Stimulated activated CD8-positive, alpha-beta memory T cell treated with anti-CD3 and anti-CD28 coated beads, Interleukin-15, amount 100 ng/mL, for 4 hours (primary cell): ENCODE measurements at places on chromosomes 11 and 22.

DNA sequence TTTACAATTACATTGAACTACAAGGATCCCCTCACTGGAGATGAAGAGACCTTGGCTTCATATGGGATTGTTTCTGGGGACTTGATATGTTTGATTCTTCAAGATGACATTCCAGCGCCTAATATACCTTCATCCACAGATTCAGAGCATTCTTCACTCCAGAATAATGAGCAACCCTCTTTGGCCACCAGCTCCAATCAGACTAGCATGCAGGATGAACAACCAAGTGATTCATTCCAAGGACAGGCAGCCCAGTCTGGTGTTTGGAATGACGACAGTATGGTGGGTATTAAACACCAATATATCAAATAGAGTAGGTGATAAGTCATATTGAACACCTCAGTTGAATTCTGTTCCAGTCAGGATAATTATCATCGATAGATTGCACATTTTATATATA lies 4.4 kb downstream of the FBXO7 start:
- DNase-seq, result no peak

- DNase-seq, result no peak
Observed at GRCh38 chr11:68345776-68346461, 33.5 kb downstream of the LRP5 start.

GRCh38 chr11:26344647-26345046 lies 12.7 kb downstream of the ANO3 start:
- DNase-seq, result no peak

DNA sequence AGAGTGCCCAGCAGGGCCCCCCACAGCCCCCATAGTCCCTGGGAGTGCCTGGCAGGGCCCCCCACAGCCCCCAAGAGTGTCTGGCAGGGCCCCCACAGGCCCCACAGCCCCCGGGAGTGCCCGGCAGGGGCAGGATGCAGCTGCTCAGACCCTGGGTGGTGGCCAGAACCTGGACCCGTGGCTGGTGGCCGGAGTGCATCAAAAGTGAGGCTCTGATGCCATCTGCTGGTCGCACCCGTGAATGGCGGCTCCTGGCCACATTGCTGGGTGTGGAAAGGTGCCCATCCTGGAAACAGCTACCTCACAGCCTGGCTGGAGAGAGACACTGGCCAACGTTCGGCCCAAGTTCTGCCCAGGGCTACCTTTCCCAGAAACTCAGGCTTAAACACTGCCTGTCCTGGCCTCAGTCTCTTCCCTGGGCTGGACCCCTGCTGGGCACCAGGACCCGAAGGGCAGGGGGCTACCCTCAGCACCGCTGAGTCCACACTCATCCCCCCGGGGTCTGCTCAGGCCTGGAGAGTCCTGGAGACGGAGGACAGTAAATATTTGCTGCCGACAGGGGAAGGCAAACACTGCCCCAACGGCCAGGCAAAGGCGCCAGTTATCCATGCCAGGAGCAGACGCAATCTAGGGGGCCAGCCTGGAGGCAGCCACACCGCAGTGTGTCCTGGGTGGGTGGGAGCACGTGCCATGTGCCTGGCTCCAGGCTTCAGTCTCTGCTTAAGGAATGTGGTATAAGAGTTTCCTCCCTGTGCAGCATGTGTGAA lies 4.4 kb downstream of the INS start:
- no peak for DNase-seq
